ENCODE measurements at places on chromosomes 7 and 10.
A peak's percentile ranks its signal among the peaks of the same experiment; 100 is the strongest.

- no peak for DNase-seq
Observed at GRCh38 chr7:81029511-81029910, 110.7 kb upstream of the SEMA3C start.

- no peak for DNase-seq
Observed at GRCh38 chr7:22339725-22340390, 17.1 kb downstream of the RAPGEF5 start.

DNA sequence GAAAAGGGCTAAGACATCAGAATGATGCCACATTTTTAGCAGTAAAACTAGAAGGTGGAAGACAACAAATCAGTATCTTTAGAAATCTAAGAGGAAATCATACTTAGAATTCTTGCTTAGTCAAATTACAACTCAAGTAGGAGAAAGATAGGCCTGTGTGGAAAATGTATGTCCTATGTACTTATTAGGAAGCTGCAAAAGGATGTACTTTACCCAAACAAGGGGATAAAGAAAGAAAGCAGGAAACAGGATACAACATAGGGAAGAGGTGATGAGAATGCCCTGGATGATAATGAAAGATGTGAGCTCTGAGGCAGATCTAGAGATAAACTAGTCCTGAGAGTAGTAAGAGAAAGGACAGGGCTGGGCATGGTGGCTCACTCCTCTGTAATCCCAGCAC lies 54.9 kb downstream of the RNLS start:
- DNase-seq: no peak

DNA sequence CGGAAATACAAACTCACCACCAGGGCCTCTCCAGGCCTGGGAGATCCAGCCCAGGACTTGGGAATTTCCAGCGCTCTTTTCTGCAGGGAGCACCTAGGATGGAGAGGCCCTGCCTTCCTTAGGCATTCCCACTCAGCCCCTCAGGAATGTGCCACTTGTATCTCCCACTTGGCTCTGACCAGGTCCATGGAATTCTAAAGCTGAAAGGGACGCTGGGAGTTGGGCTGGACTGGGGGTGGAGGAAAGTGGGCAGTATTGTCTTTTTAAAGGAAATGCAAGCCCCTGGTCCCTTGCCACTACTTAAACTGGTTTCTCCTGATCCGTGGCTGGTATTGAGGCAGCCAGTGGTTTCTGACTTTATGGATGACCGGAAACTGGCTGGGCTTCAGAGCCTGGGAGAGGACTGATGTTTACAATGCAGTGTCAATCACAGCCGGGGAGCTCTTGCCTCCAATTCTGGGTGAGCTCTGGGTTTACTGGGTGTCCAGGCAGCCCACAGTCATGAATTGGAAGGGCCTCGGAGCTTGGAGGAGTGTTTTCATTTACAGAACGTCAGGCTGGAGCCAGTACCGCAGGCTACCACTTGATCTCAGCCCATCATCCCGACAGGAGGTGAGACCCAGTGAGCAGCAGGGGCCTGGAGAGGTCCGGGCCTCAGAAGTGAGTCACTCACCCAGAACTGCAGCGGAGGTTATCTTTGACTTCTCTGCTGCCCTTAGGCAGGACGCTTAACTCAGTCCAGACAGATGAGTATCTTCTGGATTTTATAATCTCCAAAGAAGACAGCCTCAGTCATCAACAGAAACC lies 27.3 kb downstream of the AGAP3 start:
- peak; percentile 33 for DNase-seq

- peak; percentile 65 for DNase-seq
Observed at GRCh38 chr7:43721193-43721806, 8.0 kb downstream of the COA1 start.

DNA sequence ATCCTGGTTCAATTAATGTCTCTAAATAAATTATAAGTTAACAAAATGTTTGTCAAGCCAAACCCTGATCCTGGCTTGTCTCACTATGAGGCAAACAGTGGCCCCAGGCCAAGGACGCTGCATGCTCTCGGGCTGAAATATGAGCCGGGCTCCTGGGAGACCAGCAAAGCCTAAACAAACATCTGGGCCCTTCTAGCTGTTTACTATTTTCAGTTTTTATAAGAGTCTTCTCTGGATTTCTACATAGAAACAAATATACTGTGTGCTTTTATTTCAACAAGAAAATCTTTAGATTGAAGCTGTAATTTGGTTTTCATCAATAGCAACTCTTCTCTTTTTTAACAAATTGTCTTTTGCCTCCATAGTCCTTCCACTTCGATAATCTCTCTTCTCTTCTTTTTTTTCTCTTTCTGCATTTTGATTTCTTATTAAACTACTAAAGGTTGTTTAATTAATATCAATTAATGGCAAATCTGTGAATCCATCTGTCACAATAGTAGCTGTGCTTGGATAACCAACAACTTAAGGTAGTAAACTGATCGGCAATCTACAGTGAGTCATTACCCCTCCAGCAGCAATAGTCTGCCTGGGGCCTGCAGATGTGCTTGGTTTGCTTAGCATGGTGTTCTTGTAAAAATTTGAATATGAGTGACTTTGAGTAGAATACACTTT lies 83.3 kb upstream of the DNAJC1 start:
- DNase-seq: no peak

- no peak for DNase-seq
Observed at GRCh38 chr7:68147614-68148238, 1151.1 kb downstream of the TYW1 start.

GRCh38 chr10:11906714-11907113 lies 83.6 kb downstream of the PROSER2 start:
- DNase-seq: no peak

GRCh38 chr10:79295563-79295962 lies 51.7 kb upstream of the PPIF start:
- no peak for DNase-seq

GRCh38 chr10:31678575-31679516 lies 249.8 kb downstream of the ARHGAP12 start:
- DNase-seq: no peak

GRCh38 chr7:15561835-15562234 lies at the start of gene AGMO:
Gene AGMO, minus strand, starts transcription at chr7:15562015.
- peak; percentile 37 for DNase-seq

DNA sequence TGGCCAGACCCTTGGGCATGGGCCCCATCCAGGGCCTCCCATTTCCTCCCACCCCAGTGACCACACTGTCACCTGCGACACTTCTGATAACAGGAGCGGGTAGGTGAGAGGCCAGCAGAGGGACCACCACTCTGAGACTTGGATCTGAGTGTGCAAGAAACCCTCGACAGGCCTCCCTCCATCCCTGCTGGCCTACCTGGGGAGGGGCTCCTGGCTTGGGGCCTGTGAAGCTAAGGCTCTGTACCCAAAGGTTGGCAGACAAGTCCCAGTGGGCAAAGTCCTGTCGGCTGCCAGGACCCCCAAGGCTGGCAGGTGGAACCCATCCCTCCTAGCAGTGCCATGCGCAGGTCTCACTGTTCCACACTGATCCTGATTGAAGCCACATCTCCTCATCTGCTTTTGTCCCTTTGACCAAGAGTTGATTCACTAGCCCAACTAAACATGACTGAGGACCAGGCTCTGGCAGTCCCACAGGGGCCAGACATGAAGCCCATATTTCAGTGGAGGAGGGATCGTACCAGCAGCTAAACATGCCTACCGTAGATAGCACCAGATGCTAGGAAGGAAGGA lies 1.2 kb upstream of the PGAM2 start:
- no peak for DNase-seq

- no peak for DNase-seq
Observed at GRCh38 chr7:45642044-45642443, 67.9 kb downstream of the ADCY1 start.

- DNase-seq: no peak
Observed at GRCh38 chr10:17410907-17411306, 43.5 kb downstream of the ST8SIA6 start.

- no peak for DNase-seq
Observed at GRCh38 chr7:26619348-26619984, 244.9 kb downstream of the SKAP2 start.

GRCh38 chr7:124792002-124792401 lies 26.4 kb upstream of the GPR37 start:
- DNase-seq: no peak

- no peak for DNase-seq
Observed at GRCh38 chr7:30971440-30971839, 7.7 kb downstream of the GHRHR start.

DNA sequence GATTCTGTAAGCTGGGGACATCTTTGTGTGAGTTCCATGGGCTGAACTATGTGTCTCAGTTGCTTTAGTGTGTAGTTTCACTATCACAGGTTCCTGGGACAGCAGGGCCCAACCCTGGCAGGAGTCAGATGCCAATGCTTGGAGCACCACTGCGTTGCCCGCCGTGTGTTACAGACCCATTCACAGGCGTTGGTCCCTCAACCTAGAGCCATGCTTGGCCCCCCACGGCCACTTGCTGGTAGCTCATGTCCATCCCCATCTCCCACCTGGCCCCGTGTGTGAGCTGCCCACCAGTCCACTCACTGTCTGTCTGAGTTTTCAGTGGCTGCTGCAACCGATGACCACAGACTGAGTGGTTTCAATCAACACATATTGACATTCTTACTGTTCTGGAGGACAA lies 546.9 kb downstream of the TCERG1L start:
- DNase-seq: no peak

GRCh38 chr10:112721080-112721698 lies 228.9 kb upstream of the TCF7L2 start:
- peak; percentile 54 for DNase-seq

DNA sequence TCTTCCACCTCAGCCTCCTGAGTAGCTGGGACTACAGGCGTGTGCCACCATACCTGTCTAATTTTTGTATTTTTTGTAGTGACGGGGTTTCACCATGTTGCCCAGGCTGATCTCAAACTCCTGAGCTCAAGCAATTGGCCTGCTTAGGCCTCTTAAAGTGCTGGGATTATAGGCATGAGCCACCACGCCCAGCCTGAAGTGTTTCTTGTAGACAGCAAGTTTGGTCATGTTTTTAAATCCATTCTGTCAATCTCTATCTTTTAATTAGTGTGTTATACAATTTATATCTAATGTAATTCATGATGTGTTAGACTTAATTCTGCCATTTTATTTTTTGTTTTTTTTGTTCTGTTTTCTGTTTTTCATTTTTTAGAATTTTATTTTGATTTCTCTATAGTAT lies 17.2 kb upstream of the MXI1 start:
- no peak for DNase-seq

DNA sequence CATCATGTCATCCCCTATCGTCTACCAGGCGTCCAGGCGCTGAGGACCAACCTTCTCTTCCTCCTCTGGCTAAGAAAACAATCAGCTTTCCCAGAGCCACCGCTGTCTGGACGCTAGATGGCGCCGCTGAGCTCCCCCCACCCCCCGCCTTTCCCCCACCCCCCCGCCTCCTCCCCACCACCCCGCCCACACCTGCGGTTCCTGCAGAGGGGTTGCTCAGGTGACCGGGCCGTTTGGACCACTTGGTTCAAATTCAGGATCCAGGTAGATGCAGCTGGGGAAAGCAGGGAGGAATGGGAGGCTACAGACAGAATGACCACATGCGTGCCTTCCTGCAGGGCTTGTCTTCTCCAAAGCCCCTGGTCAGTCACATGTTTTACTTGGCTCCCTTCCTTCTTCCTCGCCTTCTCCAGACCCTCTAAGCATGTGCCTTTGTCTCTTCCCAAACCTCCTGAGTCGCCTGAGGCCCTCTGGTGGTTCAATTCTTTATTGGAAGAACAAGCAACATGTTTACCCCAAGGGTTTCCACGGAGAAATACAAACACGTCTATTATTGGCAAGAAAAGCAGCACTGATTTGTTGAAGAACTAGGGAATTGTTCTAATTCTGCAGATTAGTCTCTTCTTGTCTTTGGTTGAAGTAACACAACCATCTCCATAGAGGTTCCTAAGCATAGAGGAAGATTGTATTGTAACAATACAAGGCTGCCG lies 24.7 kb downstream of the AOC1 start:
- DNase-seq: peak; percentile 89

DNA sequence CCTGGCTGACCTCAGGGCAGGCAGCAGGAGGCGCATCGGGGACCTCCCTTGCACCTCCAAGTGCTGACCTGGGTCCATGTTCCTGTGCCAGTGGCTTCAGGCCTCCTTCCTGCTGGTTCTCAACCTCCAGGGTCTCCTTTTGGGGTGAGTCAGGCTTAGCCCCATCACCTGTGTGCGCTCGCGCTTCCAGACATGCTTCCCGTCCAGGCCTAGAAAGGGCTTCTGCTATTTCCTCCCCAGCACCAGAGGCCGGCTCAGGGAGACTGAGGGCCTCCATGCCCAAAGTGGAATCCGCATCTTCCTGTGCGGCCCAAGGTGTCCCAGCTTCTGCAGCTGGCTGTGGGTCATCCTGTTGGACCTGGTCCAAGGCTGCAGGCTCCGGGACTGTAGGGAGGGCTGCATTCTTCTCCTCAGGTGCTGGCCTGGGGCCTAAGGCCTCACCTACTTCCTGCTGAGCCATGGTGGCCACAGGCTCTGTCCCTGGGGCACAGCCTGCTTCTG lies 5.9 kb downstream of the NACAD start:
- no peak for DNase-seq

- DNase-seq: peak; percentile 70
Observed at GRCh38 chr10:16891375-16892313, 74.4 kb upstream of the RSU1 start.

DNA sequence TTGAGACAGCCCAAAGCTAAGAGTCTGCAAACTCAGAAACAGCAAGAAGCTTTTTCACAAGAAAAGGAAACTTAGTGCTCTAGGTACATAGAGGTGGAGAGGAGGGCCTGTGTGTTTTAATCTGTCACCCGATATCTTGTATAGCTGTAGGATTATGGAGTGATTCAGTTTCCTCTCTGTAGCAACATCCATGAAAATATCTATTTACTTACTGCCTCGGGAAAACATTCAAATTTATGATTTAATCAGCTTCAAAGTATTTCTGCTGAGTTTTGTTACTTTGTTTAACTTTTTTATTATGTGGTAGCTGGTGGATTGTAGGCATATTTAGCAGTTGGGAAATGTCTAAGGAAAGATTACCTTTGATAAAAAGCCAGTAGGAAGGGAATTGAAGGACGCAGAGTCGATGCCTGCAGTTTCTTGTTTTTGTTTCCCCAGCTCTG lies 292.0 kb downstream of the CCDC3 start:
- peak; percentile 52 for DNase-seq

GRCh38 chr10:24440817-24441797 lies 232.2 kb downstream of the KIAA1217 start:
- no peak for DNase-seq

DNA sequence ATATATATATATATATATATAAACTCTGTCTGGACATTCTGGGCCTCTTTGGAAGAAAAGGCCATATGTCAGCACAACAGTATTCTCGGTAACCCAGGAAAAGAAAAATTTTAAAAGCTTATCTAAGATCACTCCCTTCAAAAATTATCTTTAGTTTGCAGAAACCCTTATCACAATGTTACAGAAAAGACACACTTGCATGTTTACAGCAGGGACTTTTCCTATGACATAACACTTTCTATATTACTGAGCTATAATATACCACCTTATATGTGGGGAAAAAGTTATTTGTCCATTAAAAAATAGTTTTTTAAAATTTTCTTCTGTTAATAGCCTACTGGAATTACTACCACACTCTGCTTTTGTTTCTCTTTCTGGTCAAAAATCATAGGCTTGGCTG lies 25.4 kb downstream of the ANKRD61 start:
- no peak for DNase-seq
